Stimulated activated CD4-positive, alpha-beta T cell treated with anti-CD3 and anti-CD28 coated beads, Interleukin-1b, Interleukin-23, amount 100 ng/mL, for 1 hour (primary cell): ENCODE measurements at places on chromosomes 2 and 18.

- DNase-seq: no peak
Measured at GRCh38 chr2:43326101-43326825, 99.9 kb upstream of the ZFP36L2 start.

DNA sequence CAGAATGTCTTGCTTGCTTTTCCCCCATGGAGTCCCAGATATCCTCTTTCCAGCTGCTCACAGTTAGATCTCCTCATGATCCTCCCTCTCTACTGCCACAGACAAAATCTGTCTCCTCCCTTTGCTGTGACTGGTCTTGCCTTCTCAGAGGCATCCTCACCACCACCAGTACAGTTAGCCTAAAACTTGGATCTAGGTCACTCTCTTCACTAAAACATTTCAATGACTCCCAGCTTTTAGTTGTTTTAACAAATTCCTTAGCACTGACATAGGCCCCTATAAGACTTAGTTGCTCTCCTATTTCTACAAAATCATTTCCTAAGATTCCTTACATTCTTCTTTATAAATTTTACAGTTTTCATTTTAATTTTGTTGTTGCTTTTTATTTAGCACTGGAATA, 734.2 kb upstream of the CHAC2 start:
- no peak for DNase-seq

DNA sequence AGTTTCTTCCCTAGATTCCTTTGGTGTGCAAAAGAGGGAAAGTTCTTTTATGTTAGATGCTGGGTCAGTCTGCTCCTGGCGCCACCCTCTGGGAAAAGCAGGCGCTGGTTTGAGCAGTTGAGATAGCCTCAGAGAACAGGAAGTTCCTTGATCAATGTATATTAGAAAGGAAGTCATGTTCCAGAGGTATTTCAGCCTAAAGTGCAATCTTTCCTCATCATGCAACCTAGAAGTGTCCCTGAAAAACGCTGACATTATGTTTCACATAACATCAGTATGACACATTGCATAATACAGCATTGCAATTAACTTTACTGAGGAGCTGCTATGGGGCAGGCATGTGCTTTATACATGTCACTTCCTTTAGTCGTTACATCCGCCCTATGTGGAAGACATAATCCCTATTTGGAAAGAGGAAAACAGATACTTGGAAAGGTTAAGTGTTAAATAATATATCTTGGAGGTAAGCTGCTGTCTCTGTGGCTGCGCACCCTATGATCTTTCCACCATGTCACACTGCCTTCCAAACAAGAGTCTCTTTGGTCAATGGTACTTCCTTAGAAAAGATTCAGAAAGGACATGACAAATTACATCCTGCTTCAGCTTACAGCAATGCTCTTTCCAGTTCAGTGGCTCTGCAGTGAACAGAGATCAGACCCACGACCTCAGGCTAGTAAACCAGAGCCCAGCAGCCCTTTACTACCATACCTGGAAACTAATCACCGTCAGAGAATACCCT, 369.7 kb downstream of the RAD51AP2 start:
- no peak for DNase-seq

DNA sequence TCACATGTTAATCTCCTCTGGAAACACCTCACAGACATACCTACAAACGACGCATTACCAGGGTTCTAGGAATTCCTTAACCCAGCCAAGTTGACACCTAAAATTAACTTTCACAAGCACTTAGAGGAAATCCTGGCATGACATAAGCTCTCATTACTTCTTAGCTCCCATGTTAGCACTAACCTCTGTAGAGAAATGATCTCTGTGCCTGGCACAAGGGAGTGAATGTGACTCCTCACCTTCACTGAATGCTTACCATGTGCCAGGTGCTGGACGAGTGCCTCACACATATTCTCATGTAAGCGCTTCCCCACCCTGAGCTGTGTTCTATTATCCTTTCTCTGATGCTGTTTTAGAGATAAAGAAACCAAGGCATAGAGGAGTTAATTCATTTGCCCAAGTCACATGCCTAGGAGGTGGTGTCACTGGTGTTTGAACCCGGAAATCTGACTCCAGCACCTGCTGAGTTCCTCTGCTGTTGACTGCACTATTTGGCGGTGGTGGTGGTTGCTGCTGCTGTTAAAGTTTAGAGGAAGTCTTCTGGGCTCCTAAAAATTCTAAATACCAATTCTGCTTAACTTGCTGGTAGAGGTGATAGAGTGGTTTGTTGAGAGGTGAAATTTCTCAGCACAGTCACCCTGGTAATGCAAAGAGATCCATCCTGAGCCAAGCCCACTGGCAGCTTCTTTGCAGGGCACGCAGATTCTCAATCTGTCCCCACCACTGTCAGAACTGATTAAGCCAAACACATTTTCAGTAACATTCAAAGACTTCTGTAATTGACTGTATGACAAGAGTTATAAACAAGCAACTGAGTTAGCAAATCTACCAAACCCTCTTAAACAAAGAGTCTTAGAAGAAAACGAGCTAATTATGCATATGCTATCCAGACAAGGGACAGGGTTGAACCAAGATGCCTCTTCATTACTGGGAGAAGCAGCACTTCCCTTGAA, 200.3 kb downstream of the CMPK2 start:
- no peak for DNase-seq

DNA sequence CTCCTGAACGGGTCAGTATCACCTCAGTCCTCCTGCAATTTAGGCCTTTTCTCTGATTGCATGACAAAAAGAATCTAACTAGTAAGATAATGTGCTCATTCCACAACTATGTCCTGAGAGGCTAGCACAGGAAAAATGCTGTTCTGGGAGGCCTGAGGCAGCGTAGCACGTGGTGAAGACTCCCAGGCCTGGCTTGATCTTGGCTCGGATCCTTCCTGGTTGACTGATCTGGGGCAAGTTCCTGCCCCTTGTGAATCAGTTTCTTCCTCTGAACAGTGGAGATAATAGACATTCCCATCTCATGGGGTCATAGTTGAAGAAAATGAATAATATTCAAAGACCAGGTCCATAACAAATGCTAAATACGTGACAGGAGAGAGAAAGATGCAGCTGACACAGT, 12.3 kb downstream of the FBLN7 start:
- DNase-seq: no peak

- DNase-seq: no peak
Measured at GRCh38 chr2:7016148-7016547, 98.9 kb downstream of the RNF144A start.

GRCh38 chr2:175890636-175891242, 111.3 kb downstream of the LNPK start:
- DNase-seq: no peak

GRCh38 chr18:48879008-48879431, 71.7 kb downstream of the SMAD7 start:
- no peak for DNase-seq

- DNase-seq: no peak
Measured at GRCh38 chr2:86011449-86011941, 94.2 kb downstream of the POLR1A start.

- no peak for DNase-seq
Measured at GRCh38 chr2:5692561-5693286, 540 bp downstream of the SOX11 start.

DNA sequence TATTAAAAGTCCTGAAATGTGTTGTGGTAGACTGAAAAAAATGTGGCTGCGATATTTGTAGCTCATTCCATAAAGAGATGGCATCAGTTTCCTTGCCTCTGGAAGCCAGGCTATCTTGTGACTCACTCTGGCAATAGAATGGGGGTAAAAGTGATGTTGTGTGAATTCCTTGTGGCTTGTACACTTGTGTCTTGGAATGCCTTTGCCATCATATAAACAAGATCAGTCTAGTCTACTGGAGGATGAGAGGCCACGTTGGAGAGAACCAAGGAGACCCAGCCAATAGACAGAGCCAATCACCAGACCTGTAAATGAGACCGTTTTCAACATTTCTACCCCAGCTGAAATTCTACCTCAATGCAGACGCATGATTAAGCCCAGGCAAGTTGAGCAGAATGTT, 254.1 kb downstream of the TRIB2 start:
- no peak for DNase-seq

- DNase-seq: no peak
Measured at GRCh38 chr2:63023444-63023843, 27.2 kb upstream of the OTX1 start.

GRCh38 chr2:25302758-25303375, 38.9 kb downstream of the DNMT3A start:
- DNase-seq: no peak

DNA sequence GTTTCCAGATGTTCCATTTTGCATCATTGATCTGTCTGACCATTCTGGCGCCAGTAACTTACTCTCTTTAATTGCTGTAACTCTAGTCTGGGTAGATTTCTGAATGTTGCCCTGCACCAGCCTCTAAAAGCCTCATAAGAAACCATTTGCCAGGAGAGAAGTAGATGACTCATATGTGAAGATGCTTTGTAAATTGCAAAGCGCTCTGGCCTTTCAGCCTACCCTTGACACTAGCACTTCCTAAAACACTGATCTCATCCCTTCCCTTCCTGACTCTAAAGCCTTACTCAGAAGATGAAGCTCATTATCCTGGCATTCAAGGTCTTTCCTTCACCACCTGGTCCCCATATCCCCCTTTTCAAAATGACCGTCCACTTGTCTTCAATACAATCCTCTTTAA, 193.2 kb upstream of the MEX3C start:
- no peak for DNase-seq

- DNase-seq: no peak
Measured at GRCh38 chr18:59509481-59510442, 150.7 kb upstream of the LMAN1 start.

DNA sequence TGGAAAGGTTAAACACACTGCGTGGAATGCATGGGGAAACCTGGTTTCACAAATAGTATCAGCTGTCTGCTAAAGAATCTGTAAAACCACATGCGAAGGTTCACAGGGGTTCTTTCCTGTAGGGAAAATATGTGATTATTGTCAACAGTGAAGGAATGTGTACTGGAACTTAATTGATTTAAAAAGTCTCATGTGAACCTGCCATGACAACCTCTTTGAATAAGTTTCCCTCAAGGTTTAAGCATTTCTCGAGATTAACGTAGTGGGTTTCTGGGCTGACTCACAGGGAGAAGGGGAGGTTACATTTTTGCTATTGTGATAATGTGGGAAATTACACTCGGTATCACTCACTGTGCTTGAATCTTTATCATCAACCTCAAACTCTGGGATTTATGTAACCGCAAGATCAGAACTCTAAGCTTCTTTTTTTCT, 28.2 kb upstream of the IL1R1 start:
- no peak for DNase-seq

DNA sequence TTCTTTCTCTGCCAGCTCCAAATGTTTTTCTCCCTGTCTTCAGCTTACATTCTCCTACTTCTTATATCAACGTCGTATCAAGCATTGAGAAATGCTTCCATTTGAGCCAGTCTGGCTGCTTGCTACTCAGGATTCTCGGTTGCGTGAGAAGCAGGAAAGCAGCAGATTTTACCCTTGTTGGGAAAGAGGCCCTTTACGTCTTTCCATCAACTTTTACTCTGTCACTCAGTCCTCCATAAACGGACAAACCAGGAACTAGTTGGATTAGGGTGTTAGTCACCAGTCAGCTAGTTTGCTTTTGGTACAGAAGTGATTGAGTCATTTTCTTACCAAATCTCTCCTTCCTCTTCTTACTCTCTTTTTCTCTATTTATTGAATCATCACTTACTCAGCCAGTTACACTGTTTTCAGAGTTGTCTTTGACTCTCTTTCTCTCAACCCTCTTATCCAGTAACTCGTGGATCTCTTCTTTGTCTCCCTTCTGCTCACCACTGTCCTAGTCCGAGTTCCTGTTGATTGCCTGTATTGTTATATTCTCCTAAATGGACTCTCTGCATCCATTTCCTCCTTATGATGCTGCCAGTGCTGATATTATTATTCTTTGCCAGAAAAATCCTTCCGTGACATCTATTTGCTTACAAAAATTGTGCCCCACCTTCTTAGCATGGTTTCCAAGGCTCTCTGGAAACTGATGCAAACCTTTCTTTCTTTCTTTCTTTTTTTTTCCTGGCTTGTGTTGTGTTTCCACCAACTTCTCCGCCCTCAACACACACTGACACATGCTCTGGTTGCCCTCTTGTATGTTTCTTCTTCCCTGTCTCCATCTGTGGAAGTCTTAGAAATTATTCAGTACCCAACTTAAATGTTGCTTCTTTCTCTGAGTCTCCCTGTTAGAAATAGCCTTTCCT, 61.5 kb downstream of the VRK2 start:
- no peak for DNase-seq

DNA sequence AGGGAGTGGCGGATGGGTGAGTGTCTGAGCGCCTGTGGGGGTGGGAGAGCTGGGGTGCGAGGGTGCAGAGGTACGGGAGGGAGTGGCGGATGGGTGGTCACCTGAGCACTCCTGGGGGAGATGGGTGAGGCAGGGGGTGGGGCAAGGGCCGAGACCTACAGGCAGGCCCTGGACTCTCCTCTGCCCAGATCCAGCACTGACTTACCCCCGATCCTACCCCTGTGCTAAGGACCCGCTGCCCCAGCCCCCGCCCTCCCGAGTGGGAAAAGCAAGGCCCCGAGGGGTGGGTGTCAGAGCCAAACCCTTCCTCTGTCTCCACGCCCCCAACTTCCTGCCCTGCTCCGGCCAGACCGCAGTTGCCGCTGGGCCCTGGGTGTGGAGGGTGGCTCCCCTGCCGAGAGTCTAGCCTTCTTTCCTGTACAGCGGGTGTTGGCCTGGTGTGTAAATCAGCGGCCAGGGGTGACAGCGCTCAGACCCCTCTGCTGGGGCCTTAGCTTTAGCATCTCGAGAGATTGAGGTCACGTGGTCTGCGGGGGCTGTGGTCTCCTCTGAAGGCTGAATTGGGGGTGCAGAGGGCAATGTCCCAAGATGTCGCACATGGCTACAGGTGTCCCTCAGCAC, 12.5 kb downstream of the BOK start:
- no peak for DNase-seq

DNA sequence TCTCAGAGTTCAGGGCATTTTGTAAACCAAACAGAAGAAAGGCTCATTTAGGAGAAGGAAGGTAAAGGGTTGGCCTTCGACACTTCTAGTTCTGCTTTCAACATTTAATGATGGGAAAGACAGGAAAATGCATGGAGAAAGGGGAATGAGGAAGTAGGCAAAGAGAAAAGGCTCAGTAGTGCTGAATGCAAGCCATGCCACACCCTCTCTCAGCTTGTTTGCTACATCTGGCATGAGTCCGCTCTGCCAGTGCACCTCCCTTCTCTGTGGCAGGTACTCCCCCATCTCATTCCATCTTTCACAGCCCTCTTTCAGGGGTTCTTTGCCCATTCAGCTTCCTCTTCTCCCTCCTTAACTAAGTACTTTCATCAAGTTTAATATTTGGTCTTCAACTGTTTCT, 120.9 kb upstream of the ITGB6 start:
- DNase-seq: no peak

- no peak for DNase-seq
Measured at GRCh38 chr18:23877371-23877770, 137.2 kb upstream of the TTC39C start.

- DNase-seq: no peak
Measured at GRCh38 chr18:48949050-48949605, 1.6 kb downstream of the SMAD7 start.

GRCh38 chr2:33494155-33494779, 17.8 kb downstream of the RASGRP3 start:
- DNase-seq: no peak

- no peak for DNase-seq
Measured at GRCh38 chr2:231016566-231017230, 20.6 kb upstream of the C2orf72 start.
